ENCODE measurements at places on chromosomes 16 and 17.
A peak's percentile ranks its signal among the peaks of the same experiment; 100 is the strongest.

- peak; percentile 60 for DNase-seq
Measured at GRCh38 chr16:4477966-4478365, 1.8 kb downstream of the HMOX2 start.

- peak; percentile 56 for DNase-seq
Measured at GRCh38 chr16:28543072-28543471, 4.3 kb upstream of the NUPR1 start.

- no peak for DNase-seq
Measured at GRCh38 chr17:46901291-46901690, 21.7 kb upstream of the GOSR2 start.

GRCh38 chr17:82134101-82134500, 36.1 kb upstream of the FASN start:
- peak; percentile 51 for DNase-seq

GRCh38 chr16:84650062-84650991, 2.0 kb downstream of the KLHL36 start:
- DNase-seq: peak; percentile 89

GRCh38 chr16:10729104-10730048, 14.3 kb upstream of the NUBP1 start:
- DNase-seq: peak; percentile 55

- no peak for DNase-seq
Measured at GRCh38 chr17:54666559-54666958, 234.1 kb upstream of the TOM1L1 start.

DNA sequence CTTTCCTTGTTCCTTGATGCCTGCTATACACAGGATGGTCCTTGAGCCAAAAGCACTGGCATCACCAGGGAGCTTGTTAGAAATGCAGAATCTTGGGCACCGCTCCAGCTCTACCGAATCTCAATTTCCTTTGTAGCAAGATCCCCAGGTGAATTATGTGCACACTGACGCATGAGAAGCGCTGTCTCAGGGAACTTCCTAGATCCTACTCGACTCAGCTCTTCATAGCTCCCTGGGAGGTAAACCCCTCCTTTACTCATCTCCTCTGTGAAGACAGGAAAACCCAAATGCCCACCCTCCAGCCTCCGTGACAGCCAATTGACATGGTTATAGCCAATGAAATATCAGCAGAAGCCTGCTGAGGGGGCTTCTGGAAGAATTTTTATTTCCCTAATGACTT, 4.1 kb downstream of the USP31 start:
- no peak for DNase-seq

DNA sequence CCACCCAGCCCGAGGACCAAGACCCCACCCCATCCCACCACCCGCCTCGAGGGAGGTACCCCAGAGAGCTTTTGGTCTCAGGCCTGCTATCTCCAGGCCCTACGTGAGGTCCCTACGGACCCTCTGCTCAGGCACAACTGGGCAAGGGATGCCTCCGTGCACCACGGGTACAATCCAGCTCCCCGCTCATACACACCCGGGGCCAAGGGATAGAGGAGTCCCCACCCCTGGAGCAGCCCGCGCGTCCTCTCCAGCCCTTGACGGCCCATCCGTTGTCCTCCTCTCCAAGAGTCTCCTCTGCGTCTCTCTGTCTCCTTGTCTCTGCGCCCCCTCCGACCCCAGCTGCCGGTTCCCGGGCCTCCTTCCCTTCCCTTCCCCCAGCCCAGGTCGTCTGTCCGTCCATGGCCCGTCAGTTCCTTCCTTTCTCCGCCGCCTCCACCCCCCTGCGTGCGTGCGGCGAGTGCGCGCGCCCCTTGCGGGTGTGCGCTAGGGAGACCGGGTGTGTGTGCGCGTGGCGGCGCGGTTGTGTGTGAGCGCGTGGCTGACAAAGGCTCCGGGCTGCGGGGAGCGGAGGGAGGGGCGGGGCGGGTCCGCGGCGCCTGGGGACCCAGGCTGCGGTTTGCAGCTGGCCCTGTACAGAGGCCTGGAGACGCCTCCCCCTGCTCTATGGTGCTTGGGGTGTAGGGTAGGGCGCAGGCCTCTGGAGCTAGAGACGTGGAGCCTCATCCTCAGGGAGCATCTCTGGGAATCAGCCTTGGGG, 930 bp downstream of the SPNS2 start:
- no peak for DNase-seq

Measured in amniotic epithelial cell (primary cell).